ENCODE measurements at places on chromosomes 3 and 15. TPM values are rescaled to one million over a fixed set of nuclear protein-coding genes. Genes with fewer than 3 reads are reported as not detected.

Gene GOLGA8M
- total RNA-seq: 0.08 TPM

Gene CCNL1
- total RNA-seq: 170 TPM

Gene CEP19
- 0.64 TPM for total RNA-seq

Gene TRAT1
- total RNA-seq: not detected

Gene ATP2B2
- not detected for total RNA-seq

Gene TRNT1
- 69.0 TPM for total RNA-seq

Gene FETUB
- not detected for total RNA-seq

Gene EXD1
- not detected for total RNA-seq

Gene PPCDC
- total RNA-seq: 16.9 TPM

Gene ZPLD1
- 0.21 TPM for total RNA-seq

Gene TNIK
- total RNA-seq: 5.2 TPM

Gene PPP1R14D
- not detected for total RNA-seq

Gene CLCN2
- 14.2 TPM for total RNA-seq

Gene GOLGA8J
- not detected for total RNA-seq

Gene ATP13A4
- total RNA-seq: not detected

Gene ZNF80
- not detected for total RNA-seq

Gene OXNAD1
- total RNA-seq: 18.0 TPM

Gene OIP5
- 19.5 TPM for total RNA-seq
